ENCODE measurements at places on chromosomes 3 and 15.

DNA sequence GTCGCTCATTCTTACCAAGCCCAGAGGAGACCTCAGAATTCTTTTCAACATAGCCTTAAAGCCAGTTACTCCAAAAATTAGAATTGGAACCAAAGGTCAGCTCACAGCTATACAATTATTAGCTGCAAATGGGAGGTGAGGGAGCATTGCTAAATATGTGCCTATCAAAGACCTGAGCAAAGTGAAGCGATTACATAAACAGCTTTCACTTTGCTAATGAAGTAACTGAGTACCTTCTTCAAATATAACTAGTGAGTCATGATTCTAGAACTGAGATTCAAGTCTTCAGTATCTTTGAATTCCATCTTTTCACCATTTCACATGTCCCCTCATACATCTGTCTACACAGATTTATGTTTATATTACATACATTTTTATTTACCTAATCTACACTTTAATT is 122.6 kb downstream of the P2RY1 start:
- DNase-seq = no peak

DNA sequence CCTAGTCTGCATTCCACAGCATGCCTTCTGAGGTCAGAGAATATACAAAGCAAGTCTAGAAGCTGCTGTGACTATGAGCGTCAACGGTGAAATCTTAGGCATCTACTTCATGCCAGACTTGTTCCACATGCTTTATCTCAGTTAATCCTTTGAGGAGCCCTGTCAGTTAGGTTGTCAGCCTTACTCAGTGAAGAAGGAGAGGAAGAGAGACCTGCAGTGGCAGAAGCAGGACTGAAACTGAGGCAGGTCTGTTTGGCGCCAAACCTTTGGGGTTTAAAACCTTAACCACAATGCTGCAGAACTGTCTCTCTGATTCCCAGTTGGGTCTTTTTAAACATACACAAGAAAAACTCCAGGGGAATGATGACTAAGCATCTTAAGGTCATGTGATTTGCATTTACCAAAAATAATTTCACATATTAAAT is 139.0 kb upstream of the LIPC start:
- no peak for DNase-seq

DNA sequence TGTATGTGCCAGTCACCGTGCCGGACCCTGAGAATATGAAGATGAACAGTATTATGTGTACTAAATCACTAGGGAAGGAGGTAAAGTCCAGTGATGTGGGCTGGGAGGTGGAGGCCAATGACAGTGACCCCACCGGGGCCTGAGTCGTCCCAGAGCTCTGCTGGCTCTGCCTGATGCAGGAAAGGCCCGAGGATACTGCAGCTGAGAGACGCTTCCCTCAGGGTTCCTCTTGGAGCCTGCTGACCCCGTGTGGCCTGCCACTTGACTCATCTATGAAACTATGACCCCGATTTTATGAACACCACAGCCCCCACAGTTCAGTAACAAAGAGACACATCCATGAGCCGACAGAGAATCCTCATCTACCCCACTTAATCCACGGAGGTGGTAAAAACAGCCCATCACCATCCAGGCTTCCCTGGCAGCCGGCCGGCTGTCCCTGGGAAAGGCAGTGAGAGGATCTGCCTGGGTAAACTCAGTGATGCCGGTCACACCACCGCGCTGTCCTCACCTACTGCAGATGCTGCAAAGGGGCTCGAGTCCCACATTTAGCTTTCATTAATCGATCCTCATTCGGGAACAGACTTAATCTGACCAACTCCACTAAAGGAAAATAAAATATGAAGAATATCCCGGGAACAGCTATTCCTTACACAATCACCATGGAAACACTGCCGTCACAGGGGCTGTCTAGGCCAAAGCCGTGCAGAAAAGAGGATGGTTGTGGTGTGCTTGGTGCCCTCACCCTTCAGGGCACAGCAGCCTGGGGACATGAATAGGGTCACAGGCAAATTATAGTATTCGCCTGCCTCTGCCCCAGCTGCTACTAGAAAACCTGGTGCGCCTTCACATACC is 82.9 kb downstream of the ARRDC4 start:
- no peak for DNase-seq

- DNase-seq = no peak
Observed at GRCh38 chr3:58434511-58434910, 879 bp upstream of the PDHB start.

- no peak for DNase-seq
Observed at GRCh38 chr3:57557085-57557537, 1.0 kb downstream of the PDE12 start.

DNA sequence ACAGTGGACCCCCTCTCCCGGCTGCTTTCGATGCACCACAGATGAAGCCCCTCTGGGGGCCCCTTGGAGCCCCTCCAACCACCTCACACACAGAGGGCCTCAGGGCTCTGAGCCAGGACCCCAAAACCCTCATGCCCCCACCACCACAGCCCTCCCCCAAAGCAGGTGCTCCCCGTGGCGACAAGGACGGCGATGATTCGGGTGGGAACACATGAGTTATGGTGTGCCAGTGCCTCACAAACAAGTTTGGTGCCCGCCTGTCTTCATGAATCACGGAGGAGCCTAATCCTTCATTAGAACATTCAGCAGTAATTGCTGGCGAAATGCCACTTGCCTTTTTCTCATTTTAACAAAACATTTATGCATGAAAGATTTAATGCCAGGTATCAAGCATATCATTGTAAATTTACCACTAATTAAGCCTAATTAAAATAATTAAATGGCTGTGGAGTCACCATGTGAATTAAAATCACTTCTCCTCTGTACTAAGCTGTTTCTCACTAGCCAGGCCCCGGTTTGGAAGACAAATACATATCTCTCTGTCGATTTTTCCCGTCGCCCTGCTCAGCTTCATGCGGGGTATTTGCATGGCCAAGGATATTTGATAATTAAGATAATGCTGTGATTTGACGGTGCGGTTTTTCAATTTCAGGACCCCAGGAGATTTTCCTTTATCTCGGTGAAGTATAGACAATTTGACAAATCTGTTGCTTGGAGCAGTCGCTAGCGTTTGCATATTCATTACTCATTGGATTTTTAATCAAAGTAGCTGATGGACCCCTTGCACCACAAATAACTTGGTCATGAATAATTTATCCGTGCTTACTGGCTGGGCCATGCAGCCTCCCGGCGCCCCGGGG is 157.0 kb downstream of the TLE3 start:
- no peak for DNase-seq

DNA sequence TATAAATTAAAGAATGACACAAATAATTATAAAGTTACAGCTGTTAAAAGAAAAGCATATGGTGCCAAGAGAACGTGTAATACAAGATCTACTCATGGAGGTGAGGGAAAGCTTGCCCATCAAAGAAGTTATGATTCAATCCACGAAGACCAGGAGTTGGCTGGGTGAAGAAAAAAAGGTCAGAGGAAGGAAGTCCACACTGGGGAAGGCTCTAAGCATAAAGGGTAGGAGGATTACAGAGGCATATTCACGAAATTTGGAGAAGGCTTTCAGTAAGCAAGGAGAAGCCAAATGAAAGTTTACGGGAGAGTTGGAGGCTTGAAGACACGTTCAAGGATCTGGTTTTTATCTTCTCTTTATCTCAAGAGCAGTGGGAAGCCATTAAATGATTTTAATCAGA is 1.8 kb upstream of the TGFBR2 start:
- no peak for DNase-seq

- DNase-seq = no peak
Observed at GRCh38 chr15:49148727-49149126, 6.7 kb downstream of the COPS2 start.

GRCh38 chr3:88149101-88149508 is 654 bp upstream of the C3orf38 start:
- DNase-seq = no peak

DNA sequence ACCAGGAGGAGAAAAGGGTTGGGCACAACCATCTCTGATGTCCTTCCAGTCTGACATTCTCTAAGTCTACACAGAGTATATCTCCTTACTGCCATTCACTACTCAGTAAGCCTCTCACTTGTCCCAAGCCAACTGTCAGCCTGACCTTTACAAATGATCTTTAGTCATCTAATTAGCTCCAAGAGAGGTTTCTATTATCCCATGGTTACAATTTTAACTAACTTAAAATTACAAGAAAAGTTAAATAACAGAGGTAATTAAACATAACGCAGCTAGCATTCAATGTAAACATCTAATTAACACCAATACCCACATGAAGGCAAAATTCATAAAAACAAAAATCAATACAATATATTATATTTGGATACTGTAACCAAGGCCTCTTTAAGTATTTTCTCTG is 126.9 kb downstream of the LSAMP start:
- no peak for DNase-seq

GRCh38 chr15:50880206-50880605 is 28.3 kb upstream of the AP4E1 start:
- DNase-seq = no peak

GRCh38 chr3:53181528-53181927 is 20.5 kb downstream of the PRKCD start:
- no peak for DNase-seq

DNA sequence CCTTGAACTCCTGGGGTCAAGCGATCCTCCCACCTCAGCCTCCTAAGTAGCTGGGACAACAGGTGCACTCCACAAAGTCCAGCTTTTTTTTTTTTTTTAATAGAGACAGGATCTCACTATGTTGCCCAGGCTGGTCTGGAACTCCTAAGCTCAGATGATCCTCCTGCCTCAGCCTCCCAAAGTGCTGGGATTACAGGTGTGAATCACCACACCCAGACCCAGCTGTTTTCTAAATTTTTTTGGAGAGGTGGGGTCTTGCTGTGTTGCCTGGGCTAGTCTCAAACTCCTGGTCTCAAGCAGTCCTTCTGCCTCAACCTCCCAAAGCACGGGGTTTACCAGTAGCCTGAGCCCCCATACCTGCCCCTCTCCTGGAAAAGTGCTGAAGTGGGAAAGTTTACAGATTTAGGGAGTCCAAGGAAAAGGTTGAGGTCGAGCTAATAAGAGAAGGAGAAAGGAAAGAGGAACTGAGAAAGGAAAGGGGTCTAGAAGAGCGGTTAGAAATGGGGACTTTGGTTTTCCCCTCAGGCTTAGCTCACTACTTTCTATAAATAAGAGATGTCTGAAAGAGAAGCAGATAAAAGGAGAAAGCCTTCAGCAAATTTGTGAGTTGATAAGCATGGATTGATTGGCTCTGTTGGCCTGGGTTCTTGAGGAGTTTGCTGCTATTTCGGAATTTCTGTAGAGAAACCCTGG is 23.6 kb downstream of the UBE2E1 start:
- no peak for DNase-seq

DNA sequence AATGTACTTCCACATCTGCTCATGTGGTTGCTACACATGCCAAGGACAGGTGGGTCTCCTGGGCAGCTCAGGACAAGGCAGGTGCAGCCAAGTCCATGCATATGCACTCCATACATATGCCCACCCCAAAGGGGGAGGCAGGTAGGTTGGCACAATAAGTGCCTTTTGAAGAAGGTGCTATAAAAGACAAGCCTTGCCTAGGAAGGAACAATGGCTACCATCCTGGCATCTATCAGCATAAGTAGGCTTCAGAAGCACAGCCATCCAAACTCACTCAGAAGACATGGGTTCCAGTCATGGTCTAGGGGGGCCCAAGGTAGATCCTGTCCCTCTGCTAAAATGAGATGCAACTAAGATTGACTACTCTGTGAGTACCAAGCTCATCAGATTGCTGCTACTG is 34.6 kb downstream of the NBEAL2 start:
- DNase-seq = no peak

- DNase-seq = no peak
Observed at GRCh38 chr15:65870889-65871533, 1.7 kb downstream of the RAB11A start.

- no peak for DNase-seq
Observed at GRCh38 chr3:177764933-177765332, 567.7 kb upstream of the TBL1XR1 start.

- DNase-seq = no peak
Observed at GRCh38 chr15:99416191-99417188, 149.3 kb upstream of the MEF2A start.

- DNase-seq = no peak
Observed at GRCh38 chr3:35438101-35438500, 201.2 kb upstream of the ARPP21 start.

Measured in NCI-H748 treated with DMSO at 0.1 percent for 48 hours (cell line).